NCI-H1105 treated with DMSO at 0.1 percent for 48 hours (cell line): ENCODE measurements at places on chromosomes 12 and 14.

DNA sequence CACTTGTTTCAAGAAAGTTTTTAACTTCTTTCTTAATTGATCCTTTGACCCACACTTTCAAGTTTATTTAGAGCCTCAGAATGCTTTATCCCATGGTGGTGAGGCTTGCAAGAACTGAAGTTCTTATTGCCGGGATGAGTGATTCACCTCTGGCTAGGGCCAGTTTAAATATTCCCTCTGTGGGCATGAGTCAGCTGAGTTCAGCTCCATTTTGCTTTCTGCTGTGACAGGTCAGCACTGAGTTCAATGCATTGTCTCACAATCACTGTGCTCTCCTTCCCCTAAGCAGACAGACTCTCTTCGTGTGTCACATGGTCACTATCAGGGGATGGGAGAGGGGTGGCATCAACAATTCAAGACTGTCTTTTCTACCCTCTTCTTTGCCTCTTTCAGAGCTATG, 514.6 kb upstream of the FBXO33 start:
- DNase-seq: no peak

DNA sequence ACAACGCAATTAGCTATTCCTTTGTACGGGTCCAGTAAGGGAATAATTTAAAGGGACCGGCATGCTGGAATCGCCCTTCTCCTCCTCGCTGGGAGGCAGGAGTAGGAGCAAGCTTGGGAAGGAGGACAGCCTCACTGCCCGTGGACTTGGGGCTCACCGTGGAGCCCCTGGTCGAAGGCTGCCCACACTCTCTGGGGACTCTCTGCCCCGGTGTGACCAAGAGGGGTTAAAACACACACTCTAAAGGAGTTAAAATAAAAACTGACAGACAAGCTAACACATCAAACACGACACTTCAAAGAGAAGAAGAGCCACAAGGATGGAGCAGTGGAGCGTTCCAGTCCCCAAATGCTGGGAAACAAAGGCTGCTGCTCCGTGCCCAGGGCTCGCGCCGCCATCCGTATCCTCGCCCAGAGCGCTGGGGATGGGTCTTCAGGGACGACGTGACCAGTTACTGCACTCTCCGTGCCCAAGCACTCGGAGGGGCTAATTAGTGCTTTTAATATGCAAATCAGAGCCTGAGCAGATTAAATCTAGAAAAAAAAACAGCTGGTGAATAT, 123.3 kb downstream of the PAPOLA start:
- DNase-seq: no peak

- DNase-seq: no peak
Observed at GRCh38 chr12:58414398-58414871, 473.1 kb downstream of the ATP23 start.

- no peak for DNase-seq
Observed at GRCh38 chr14:65190312-65190711, 88.0 kb upstream of the MAX start.

DNA sequence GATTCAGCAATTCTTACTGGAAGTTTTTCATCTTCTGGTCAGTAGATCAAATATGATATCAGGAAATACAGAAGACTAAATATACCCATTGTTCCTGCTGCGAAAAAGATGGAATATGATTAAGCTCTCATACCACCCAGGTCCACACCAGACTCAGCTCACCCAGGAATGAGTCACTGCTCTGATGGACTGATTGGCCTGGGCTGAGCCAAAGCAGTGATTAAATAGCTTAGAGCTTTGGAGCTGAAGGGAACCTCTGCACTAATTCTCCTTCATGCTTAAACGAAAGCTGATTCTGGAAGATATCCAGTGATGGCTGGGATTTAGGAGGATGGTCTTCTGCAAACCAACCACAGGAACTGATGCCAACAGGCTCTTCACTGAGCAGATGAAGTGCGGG, 62.0 kb upstream of the SYT1 start:
- no peak for DNase-seq

GRCh38 chr12:30988086-30988485, 61.5 kb downstream of the TSPAN11 start:
- no peak for DNase-seq

DNA sequence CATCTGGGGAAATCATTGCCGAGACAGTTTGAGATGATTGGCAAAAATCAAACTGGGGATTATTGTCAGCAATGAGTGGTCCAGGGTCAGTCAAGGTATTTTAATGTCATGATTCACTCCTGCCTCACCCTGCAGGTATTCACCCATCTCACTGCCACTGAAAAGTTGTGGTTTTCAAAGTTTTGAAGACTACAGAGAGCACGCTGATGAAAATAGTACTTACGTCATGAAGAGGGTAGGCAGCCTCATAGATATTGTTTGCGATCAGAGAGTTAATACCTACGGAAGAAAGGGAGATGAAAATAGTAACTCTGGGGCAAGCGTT, 138.0 kb downstream of the ANO2 start:
- no peak for DNase-seq

DNA sequence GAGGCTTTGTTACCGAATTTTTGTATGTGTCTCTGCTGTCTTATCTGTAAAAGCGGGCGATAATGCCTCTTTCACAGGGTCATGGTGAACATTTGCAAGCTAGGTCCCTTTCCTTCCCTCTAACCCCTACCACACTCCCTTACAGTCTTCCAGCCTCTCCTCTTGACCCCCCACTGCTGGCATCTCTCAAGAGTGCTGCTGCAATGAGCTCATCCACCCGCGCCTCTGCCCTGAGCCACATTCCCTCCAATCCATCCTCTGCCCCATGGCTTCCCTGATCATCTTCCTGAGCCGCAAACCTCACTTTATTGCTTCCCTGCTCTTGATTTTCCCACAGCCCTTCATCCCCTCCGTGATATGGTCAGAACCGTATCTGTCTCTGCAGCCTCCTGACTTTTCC, 343.6 kb downstream of the BCL11B start:
- no peak for DNase-seq

- DNase-seq: no peak
Observed at GRCh38 chr14:96519970-96520369, 17.8 kb downstream of the PAPOLA start.

DNA sequence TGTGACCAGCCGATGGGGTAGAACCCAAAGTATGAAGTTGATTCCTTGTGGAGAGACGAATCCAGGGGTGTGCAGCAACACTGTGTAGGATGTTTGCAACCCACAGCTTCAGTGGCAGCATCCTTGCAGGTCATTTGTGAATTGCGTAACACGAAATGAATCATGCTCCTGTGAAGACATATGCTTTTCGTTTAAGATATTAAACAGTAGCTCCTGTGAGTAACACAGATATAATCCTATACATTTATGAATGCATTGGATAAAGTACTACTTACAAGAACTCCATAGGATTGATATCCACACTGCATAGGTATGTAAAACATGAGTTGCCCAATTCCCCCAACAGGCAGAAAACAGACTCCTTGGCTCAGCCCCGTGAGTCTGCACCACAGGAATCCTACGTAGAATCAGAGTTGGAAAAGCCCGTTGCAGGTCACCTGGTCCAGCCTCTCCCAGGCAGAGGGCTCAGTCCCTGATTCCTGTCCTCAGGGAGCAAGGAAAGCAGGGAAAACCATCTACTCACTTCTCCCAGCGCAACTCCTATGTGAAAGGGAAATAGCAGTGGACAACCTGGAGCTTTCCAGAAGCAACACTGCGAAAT, 75.8 kb downstream of the GPATCH2L start:
- no peak for DNase-seq

- DNase-seq: no peak
Observed at GRCh38 chr14:96194657-96195431, 9.8 kb upstream of the BDKRB2 start.

GRCh38 chr14:78683206-78683605, 513.0 kb downstream of the NRXN3 start:
- DNase-seq: no peak

- DNase-seq: no peak
Observed at GRCh38 chr14:77436042-77436441, 12.7 kb upstream of the NOXRED1 start.

- DNase-seq: no peak
Observed at GRCh38 chr12:56449622-56449984, 377 bp upstream of the TIMELESS start.

- no peak for DNase-seq
Observed at GRCh38 chr14:80419345-80419744, 208.0 kb upstream of the DIO2 start.

DNA sequence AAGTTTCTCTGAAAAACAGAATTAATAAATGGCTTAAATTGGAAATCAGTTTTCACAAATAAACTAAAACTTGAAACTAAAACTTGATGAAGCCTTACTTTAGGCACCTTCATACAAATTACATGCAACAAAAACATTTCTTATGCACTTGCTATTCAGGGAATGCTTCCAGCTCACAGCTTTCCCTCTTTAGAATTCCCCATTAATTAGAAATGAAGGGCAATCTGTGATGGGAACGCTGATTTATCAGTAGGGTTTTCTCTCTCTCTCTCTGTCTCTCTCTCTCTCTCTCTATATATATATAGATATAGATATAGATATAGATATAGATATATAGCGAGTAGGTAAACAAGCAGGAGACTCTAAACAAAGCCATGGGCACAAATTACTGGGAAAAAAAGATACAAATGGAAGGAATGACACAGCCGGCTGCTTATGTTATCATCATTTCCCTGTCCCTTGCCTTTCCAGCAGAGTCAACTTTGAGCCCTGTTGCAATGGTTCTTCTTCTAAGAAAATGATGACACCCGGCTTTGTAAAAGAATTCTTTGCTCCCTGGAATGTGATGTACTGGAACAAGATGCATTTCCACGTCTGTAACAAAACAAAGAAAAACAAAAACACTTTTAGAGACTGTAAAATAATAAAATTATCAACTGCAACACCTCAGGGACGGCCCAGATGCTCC, 1121.6 kb upstream of the TMEM132C start:
- DNase-seq: no peak

- DNase-seq: no peak
Observed at GRCh38 chr12:92065639-92066038, 80.0 kb downstream of the BTG1 start.

- DNase-seq: no peak
Observed at GRCh38 chr12:1542599-1542998, 51.8 kb downstream of the FBXL14 start.
